ENCODE measurements at places on chromosomes 5 and 9.
A peak's percentile ranks its signal among the peaks of the same experiment; 100 is the strongest.

- DNase-seq, result peak; percentile 97
These were observed 4.5 kb upstream of the CARD19 start for GRCh38 chr9:93091453-93092081.

- DNase-seq, result no peak
These were observed 207.0 kb downstream of the DMAC1 start for GRCh38 chr9:7592321-7593316.

GRCh38 chr5:119357270-119357669, 1.5 kb downstream of the TNFAIP8 start:
- DNase-seq, result no peak

DNA sequence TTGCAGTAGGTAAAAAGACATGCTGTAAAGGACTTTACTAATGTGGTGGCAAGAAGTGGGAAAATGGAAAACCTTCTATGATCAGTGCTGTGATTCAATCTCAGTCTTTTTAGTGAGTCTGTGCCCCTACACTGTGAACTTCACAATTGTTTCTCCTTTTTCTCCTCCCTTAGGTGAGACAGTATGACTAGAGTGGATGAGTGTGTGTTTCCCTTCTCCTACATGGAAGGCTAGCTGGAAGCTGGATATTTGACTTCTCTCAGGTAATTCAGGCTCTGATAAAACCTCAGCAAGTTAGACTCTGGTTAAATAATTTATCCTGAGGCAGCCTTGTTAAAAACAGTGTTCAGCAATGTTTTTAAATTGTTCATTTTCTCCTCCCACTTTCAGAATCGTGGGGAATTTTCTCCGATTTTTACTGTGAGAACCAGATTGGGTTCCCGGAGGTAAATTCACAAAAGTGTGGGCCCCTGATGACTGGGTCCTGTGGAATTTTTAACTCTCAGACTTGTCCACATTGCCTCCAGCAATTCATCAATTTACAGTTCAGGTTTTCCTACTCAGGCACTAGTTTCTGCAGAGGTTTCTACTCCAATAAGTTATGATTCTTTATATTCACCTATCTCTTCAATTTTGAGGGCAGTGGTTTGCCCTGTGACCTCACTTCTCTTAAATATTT, 149.1 kb upstream of the PIK3R1 start:
- DNase-seq, result no peak

- no peak for DNase-seq
These were observed 62.8 kb upstream of the ZFAND5 start for GRCh38 chr9:72427801-72428200.

DNA sequence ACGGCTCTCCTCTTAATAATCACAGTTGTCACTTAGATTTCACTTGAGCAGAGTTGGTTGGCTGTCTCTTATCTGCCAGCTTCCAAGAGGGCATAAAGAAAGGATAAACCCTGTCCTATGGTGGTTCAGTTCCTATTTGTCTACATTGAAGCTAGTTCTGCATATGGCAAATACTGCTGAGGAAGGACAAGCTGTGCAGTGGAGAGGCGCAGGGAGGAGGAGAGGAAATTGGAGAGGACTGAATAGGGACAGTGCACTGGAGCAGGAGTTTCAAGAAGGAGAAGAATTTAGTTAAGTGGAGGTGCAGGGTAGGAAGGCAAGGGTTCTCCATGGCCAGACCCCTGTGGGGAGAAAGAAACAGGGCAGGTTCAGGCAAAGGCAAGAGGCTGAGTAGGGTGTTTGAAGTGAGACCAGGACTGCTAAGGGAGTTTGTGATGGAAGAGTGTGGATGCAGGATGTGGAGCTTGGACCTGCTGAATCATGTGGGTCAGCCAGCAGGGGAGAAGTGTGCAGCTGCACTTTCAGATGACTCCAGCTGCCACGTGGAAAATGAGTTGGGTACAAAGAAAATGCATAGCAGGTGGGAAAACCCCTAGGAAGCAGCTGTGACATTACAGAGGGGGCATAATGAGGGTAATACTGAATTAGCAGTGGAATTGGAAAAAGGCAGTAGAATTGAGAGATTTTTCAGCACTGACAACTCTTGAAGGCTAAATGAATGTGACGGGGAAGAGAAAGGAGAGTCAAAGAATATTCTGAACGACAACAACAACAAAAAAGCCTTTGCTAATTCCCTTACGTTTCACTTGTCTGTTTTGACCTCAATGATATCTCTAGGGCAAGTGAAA, 66.8 kb downstream of the MAMDC2 start:
- DNase-seq, result peak; percentile 50

- DNase-seq, result no peak
These were observed 95.4 kb downstream of the PAM start for GRCh38 chr5:102850503-102850902.

DNA sequence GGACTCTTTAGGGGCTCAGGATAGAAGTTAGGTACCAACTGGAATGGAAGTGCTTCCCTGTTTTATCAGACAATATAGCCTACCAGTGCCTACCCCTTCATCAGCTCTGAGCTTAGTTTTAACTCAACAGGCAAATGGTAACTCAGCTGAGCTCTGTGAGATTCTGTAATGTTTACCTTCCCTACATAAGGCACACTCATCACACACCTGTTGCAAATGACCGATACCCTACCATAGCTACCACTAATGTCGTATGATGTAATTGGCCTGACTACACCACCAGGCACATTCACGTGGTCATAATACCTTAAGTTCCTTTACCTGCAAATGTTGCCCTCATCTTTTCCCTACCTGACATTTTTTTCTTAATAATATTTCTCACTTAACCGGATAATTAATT, 254.8 kb downstream of the ADGRV1 start:
- no peak for DNase-seq
